ENCODE measurements at places on chromosomes 5 and 9. TPM values are rescaled to one million over a fixed set of nuclear protein-coding genes. Genes with fewer than 3 reads are reported as not detected.
A peak's percentile ranks its signal among the peaks of the same experiment; 100 is the strongest.

- peaks cover 4% of the 10 kb centered on the region for H3K27me3 ChIP-seq
- H3K4me3 ChIP-seq: no peak overlapping the region
- H3K4me1 ChIP-seq: peaks cover 5% of the 10 kb centered on the region
- H3K27ac ChIP-seq: peak overlapping the region; percentile 39
- no peak for DNase-seq
- H3K36me3 ChIP-seq: no peaks in the 10 kb centered on the region
Observed at GRCh38 chr5:147784146-147784987, 1.8 kb upstream of the JAKMIP2 start.

SLC4A9 gene
- total RNA-seq: not detected

DNA sequence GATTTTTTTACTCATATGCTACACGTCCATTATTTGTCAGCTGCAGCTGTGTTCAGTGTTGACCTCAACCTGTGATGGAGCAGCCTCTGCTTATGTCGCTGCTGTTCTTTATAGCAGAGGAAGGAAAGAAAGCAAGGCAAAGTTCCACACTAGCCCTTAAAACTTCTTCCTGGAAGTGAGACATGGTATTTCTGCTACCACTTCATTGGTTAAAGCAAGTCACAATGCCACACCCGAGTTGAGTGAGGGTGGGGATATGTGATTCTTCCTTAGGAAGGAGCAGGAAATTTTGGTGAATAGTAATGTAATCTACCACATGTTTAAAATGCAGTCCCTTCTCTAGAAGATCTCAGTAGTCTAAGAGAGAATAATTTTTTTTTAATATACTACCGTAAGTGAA is 224.8 kb upstream of the DMRT1 start:
- no peaks in the 10 kb centered on the region for H3K36me3 ChIP-seq
- no peak overlapping the region for H3K27ac ChIP-seq
- no peak overlapping the region for H3K4me3 ChIP-seq
- no peaks in the 10 kb centered on the region for H3K27me3 ChIP-seq

GRCh38 chr9:96769989-96770388 is 7.9 kb downstream of the ZNF510 start:
- peaks cover 62% of the 10 kb centered on the region for H3K36me3 ChIP-seq

DNA sequence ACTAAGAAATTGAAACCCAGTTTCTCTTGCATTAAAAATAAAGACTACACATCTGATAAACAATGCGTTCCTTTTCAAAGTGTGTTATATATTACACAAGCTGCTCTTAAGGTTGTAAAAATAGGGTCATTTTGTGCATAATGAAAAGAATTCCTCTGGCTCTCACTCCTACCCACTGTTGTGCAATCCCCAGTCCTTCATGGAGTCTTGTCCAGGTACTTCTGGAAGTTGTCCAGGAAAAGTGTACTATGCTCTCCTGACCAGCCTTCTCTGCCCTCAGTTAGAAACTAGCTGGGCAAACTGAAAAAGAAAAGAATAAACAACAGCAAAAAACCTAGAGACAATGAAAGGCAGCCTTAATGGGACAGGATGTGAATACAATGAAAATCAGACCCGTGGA is 345.5 kb upstream of the PAPPA start:
- no peak for DNase-seq
- no peaks in the 10 kb centered on the region for H3K36me3 ChIP-seq
- no peaks in the 10 kb centered on the region for H3K4me1 ChIP-seq
- no peak overlapping the region for H3K27ac ChIP-seq
- H3K27me3 ChIP-seq: no peaks in the 10 kb centered on the region
